Karpas-422 (cell line): ENCODE measurements at places on chromosomes 1 and 21.

DNA sequence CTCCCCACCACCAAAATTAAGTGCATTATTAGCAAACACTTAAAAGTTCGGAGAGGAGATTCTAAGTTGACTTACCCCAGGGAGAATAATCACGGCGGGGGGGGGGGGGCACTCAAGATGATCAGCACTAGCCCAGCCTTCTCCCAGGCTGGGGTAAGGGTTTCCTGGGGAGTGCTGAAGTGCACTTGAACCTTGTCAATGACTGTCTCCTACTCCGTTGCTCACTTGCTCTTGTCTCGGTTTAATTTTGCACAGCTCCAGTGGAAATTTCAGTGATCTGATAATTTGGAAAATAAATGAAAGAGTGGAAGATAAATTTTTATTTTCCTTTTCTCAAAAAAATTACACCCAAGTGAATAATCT is 59.2 kb downstream of the PBX1 start:
- DNase-seq, result no peak

- no peak for DNase-seq
Observed at GRCh38 chr1:182756423-182756822, 33.1 kb upstream of the NPL start.

DNA sequence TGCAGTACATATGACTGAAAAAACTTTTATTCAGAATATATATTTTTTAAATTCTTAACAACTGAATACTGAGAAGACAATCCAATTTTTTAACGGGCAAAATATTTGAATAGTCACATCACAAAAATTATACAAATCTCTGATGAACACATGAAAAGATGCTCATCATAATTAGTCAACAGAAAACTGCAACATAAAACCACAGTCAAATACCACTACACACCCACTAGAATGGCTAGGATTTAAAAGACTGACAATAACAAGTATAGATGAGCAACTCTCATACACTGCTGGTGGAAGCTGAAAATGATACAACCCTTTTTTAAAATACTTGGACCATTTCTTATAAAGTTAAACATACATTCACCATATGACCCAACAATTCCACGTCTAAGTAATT is 87.7 kb upstream of the TNFSF4 start:
- no peak for DNase-seq

- no peak for DNase-seq
Observed at GRCh38 chr1:74593887-74594866, 79.4 kb downstream of the ERICH3 start.

DNA sequence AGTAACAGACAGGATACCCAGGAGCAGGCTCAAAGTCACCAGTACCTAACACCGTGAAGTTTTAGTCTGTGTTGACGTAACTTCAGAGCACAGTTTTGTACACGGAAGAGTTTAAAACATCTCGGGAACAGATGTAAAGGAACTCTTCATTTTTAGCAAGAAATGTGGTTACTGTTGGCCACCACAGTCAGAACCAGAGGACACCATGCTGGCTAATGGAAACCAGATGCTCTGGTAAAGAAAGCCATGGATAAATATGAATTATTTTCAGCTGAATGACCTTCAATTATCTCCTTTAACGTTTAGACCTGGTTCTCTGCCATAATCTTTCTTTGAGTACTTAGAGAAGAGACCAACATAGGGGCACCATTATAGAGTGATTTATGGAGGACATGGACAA is 115.9 kb downstream of the NTMT2 start:
- DNase-seq, result no peak

- DNase-seq, result no peak
Observed at GRCh38 chr21:16674949-16675348, 837.9 kb upstream of the CXADR start.

DNA sequence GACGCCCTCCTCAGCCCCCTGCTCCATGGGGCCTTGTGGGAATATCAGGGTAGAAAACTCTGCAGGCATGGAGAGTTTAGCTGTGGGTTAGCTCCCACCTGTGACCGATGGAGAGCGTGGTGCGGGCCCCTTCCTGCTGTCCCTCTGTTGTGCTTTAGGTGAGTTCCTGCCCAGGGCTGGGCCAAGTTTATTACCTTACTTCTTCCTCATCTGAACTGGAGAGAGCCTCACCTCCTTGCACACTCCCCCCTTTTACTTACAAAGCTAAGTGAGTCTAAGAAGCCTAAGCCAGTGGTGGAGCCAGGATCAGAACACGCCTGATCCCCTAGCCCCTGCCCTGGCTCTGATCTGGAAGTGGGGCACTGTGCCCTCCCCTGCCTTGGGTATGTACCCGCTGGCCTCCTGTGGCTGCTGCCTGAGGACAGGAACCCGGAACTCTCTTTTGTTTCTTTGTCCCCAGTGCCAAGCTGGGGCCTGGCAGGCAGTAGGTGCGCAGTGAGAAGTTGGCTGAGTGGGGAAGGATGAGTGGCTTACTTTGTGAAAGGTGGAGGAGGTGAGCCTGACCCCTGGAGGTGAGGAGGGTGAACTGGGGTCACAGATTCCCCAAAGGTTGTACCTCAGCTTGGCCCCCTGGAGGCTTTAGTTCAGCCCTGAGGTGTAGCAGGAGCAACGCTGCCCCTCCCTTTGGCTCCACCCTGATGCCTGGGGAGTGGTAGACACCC is 32.9 kb downstream of the ARHGEF10L start:
- peak; percentile 60 for DNase-seq

DNA sequence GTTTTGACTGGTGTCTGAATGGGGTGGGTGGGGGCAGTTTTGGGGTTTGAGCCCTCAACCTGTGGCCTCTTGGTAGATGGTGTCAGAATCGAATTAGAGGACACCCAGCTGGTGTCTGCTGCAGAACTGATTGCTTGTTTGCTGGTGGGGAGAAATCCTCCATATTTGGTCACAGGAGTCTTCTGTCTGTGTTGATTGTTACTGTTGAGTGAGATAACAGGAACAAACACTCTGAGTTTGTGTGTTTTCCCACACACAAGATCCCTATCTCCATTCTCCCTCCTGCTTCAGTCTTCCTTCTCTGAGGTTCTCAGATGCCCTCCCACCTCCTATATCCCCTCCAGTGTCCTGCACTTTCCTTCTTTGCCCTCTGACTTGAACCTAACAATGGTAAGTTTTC is 19.1 kb upstream of the CGN start:
- DNase-seq, result no peak

DNA sequence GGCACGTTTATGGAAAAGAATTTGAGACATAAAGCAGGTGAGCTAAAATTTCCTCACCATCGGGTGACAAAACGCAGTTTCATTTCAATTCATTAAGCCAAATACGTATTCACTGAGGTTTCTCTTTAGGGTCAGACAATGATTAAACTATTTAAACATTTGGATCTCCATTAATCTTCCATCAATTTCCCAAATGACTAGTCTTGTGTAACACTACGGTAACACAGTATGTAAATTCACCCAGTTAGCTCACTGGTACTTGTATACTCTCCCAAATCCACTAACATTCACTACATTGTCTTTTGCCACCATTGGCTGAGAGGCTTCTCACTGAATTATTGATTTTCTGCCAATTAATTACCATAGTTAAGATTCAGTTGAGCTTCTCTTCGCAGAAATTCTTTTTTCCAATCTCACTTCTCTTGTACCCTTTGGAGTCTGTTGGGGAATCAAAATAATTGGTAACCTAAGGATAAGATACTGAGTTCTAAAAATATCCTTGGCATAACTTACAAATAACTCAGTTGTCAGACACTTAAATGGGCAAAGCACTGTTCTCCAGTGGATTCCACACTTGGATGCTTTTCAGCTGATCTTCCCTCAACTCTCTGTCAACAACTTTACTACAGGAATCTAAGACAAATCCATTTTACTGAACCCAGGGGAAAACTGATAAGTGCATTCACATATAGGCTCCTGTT is 40.7 kb downstream of the SIPA1L2 start:
- no peak for DNase-seq

- DNase-seq, result peak; percentile 95
Observed at GRCh38 chr1:30749691-30750583, 7.6 kb downstream of the LAPTM5 start.

GRCh38 chr1:151479462-151479861 is 20.2 kb upstream of the POGZ start:
- no peak for DNase-seq
